ENCODE measurements at places on chromosomes 7 and 10.

DNA sequence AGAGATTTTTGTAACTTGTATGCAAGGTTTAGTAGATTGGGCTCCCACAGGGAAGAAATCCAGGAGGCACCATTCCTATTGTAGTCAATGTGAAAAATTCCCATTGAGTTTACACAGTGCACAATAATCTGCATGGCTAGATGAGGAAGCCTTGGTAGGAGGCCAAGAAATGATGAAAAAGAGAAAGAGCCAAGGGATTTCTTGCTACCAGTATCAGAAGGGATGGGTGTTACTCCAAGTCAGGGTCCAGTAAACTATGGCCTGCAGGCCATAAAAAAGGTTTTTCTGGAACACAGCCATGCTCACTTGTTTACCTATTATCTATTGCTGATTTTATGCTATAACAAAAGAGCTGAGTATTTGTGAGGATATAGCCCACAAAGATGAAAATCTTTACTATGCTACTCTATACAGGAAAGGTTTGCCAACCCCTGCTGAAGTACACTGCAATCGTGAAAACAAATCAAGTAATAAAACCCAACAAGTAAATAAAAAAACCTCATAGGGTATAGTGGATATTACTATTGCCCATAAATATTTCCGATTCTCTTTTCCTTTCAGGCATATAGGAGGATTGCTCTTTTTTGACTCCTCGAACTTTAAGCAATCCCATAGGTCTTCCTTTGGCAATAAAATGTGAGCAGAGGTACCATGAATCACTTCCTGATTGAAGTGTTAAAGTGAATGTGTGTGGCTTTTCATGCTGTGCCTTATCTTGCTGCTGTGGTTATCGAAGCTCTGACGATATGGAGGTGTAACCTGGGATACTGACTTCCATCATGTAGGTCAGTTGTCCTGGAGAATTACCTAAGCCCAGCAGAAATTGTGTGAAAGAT lies 256.3 kb upstream of the MAGI2 start:
- DNase-seq: peak; percentile 24

- DNase-seq: no peak
These were observed 81.6 kb downstream of the RPS24 start for GRCh38 chr10:78115135-78115853.

DNA sequence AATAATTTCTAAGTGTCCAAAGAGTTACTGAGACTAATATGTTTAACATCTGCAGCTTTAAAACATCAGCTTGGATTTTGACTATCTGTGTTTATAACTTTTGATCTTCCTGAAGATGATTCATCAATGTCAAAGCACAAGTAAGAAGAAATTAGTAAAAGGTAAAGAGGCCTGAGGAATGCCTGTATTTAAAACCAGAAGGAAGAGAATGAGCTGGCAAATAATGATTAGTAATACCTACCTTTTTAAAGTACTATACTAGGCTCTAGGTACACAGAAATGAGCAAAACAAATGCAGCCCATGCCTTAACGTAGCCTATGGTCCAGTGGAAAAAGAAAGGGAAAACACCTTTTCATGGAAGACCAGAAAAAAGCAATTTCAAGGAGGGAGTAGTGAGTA lies 158.0 kb downstream of the KCND2 start:
- no peak for DNase-seq

GRCh38 chr7:66258409-66258808 lies 53.3 kb downstream of the TPST1 start:
- DNase-seq: peak; percentile 73

GRCh38 chr10:16439295-16439694 lies 2.5 kb downstream of the PTER start:
- DNase-seq: no peak

GRCh38 chr10:115861864-115862263 lies 411.1 kb downstream of the GFRA1 start:
- peak; percentile 59 for DNase-seq

DNA sequence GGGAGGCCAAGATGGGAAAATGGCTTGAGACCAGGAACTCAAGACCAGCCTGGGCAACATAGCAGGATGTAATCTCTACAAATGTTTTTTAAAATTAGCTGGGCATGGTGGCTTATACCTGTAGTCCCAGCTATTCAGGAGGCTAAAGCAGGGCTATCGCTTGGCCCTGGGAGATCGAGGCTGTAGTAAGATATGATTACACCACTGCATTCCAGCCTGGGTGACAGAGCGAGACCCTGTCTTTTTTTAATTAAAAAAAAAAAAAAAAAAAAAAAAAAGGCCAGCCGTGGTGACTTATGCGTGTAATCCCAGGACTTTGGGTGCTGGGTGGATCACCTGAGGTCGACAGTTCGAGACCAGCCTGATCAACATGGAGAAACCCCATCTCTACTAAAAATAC lies 27.4 kb downstream of the MYOF start:
- no peak for DNase-seq

DNA sequence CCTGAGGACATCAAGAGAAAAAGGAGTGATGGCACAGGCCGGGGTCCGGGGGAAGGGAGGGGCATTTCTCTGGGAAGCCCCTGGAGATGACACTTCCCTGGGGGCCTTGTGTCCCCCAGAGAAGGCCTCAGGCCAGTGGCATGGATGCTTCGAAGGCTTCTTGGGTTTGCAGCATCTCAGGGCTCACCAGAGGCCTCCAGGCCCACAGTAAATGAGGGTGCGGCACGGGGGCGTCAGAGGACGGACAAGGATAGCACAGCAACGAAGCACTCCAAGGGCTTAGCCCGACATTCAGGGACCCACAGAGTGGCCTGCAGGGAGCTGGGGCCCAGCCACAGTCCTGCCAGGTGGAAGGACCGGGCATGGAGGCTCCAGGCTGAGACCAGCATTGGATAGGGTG lies 71.6 kb downstream of the ADARB2 start:
- DNase-seq: no peak

DNA sequence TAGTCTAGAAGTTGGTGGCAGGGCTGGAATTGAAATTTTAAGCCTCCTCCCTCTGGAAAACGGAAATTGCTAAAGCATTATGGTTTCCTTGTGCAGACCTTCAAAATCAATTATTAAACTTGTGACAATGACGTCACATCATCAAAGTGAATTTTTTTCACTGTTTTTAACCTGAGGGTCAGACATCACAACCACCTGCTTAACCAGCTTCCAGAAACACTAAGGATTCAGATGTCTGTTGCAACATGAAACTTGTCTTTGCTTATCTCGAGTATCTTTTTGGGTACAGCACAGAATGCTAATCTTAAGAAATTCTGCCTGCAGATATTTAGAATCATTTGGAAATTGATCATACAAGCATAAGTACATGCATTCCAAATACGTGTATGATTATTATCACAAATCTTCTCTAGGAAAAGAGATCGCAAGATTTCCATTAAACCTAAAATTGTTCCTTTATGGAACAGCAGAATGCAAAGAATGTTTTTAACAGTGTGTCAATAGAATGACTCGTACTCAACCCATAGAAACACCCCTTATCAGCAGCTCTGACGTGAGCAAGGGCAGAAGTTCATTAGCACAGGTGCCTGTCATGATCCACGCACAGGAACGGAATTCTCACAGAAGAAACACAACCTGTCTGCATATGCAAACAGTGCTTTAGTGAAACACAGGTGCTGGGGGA lies 4.1 kb upstream of the GTPBP4 start:
- DNase-seq: peak; percentile 31

GRCh38 chr10:8663131-8663530 lies 608.6 kb downstream of the GATA3 start:
- DNase-seq: no peak

DNA sequence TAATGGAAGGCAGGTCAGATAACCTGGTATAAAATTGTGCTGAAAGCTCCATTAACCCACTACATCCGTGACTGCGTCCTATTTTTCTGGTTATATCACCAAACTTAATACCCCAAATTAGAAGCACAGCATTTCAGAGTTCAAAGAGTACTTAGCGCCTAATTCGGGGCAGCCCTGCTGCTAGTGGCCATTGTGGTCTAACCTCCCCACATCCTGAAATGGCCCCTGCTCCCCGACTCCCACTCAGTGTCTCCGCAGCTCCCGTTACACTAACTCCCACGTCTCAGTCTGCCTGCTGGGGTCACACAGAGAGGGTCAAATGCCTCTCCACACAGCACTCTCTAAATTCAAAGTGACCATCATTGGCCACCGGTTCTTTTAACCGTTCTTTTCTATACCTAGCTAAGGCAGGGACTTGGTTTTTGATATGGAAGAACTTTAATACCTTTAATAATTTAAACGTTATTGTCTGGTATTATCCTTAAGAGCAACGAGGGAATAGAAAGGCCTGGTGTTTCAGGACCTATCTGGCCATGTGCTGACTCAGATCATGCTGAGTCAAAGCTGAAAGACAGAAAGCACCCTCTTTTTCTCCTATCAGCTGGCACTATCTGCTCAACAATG lies 117.1 kb downstream of the KMT2E start:
- DNase-seq: peak; percentile 19

GRCh38 chr7:92769394-92769699 lies 67.0 kb downstream of the CDK6 start:
- no peak for DNase-seq

DNA sequence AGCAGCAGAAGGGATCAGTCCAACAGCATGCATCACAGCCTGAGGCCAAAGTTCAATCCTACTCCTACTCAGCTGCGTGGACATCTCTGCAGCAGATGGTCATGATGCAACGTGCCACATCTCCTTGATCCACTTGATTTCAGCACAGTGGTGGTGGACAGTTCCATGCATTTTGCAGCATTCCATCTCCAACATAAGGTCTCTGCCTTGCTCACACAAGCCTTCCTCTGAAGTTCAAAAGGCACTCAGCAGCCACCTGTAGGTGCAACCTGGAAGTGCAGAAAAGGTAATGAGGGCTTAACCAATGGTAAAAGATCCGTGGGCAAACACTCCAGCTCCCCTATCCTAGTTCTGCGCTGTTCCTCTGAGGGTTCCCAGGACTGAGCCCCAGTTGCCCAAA lies 57.5 kb upstream of the CHCHD3 start:
- peak; percentile 25 for DNase-seq

DNA sequence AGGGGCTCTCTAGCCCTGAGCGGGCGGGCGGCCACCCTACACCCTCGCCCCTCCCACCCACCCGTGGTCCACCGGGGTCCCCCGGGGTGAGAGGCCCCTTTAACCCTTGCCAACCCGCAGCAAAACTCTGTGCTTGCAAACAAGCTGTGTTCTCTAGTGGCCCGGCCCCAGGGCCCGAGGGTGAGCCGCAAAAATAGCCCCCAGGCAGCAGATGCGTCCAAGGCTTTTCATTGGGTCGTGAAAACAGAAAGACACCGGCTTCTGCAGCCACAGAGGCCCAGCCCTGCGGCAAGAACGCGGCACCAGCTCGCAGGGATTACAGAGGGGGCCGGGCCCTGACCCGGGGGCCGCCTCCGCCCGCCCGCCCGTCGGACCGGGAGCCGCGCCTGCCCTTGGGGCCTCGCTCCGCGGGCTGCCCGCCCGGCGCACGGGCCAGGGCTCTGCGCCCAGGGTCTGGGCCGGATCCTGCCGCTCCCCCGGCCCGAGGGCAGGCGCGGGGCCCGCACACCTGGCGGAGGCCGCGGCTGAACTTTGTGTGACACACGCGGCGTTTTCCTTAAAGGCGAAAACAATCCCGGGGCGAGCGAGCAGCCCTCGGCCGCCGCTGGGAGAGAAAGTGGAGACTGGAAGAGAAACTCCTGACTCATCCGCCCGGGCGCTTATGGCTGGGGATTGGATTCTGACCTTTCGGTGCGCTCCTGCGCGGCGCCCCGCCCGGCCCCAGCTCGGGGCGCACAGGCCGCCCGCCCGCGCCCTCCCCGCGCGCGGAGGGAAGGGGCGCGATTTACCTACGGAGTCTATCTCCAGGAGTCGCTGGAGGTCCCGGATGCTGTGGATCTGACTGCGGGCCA lies 2.8 kb downstream of the PDGFA start:
- peak; percentile 73 for DNase-seq

DNA sequence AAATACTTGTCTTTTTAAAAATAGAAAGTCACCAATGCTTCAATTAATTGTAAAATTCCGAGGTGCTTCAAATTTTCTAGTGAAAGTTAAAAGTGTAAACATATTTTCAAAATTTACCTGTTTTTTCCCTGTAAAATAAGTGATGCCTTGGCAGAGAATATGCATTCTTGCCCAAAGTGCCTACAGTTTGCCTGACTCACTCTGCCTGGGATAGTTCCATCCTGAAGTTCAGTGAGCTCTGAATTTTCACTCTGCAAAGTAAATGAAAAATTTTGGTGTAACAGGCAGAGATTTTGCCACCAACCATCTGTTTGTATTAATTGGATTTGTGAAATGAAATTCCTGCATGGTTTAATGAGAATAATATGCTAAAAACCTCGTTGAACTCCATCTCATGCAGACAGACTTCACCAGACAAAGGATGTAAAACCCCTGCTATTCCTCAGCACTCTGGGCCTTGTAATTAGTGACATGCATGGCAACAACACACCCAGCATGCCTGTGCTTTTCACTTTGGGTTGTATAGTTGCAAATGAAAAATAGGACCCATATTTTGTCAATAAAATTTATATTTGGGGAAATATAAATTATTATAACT lies 117.4 kb upstream of the GNAI1 start:
- DNase-seq: no peak

- DNase-seq: peak; percentile 60
These were observed 220.0 kb upstream of the KCND2 start for GRCh38 chr7:120052884-120053382.
